ENCODE measurements at places on chromosomes 3 and 15.
A peak's percentile ranks its signal among the peaks of the same experiment; 100 is the strongest.

GRCh38 chr3:52455283-52456168 lies at the start of gene NISCH:
NISCH (plus strand) TSS chr3:52455604; CDS start chr3:52455642, 38 bp downstream.
- peak; percentile 81 for DNase-seq

GRCh38 chr3:45064512-45065372 lies 38.6 kb downstream of the CLEC3B start:
- no peak for DNase-seq

DNA sequence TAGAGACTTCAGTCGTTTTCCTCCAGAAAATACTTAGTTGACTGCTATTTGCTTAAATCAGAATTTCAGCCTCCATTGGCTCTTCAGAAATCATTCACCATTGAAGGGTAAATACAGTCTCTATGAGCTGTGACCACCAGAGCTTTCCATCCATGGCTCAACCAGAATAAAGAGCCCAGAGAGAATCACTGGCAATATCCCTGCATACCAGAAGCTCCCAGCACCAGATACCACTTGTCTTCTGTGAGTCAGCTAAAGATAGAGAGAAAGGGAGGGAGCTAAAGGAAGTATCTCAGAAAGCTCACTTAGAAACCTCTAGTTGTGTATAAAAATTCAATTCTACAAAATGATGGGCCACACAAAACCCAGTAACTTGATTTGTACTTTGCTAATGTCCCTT lies 115.2 kb upstream of the TMCO5A start:
- DNase-seq, result peak; percentile 4

DNA sequence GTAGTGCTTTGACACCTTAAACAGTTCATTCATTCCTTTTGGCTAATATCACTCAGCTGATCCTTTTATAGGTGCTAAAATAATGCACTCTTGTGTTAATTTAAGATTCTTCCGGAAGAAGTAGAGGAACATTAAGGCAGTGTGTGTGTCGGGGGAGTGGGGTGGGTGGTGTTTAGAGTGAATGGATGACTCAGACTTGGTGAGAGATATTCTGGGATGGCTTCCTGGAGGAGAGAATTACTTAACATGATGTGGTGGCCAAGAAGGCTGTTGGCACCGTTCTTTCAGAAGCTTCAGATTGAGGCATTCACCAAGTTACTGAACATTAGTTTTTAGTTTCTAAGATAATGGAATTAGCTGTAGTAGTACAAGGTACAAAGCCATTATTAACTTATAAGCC lies 125.6 kb upstream of the ROPN1 start:
- peak; percentile 36 for DNase-seq

GRCh38 chr3:115671761-115672455 lies 48.6 kb downstream of the GAP43 start:
- no peak for DNase-seq

- peak; percentile 15 for DNase-seq
Observed at GRCh38 chr3:123832692-123833397, 51.3 kb downstream of the MYLK start.

DNA sequence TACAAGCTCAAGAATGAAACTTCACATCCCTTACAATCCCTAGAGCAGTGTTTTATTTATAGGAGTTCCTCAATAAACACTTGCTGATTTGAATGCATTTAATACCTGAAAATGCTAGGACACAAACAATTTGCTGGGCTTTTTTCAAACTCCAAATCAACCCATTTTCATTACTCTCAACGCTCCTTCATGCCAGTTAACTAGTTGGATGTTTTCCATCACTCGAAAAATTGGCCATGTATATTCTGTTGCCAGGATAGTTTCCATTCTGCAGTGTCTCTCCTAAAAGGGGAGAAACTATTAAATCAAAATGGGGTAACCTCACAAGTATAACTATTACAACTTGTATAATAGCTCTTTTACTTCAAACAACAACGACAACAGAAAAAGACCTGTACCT lies 1.2 kb downstream of the GBE1 start:
- DNase-seq, result no peak

DNA sequence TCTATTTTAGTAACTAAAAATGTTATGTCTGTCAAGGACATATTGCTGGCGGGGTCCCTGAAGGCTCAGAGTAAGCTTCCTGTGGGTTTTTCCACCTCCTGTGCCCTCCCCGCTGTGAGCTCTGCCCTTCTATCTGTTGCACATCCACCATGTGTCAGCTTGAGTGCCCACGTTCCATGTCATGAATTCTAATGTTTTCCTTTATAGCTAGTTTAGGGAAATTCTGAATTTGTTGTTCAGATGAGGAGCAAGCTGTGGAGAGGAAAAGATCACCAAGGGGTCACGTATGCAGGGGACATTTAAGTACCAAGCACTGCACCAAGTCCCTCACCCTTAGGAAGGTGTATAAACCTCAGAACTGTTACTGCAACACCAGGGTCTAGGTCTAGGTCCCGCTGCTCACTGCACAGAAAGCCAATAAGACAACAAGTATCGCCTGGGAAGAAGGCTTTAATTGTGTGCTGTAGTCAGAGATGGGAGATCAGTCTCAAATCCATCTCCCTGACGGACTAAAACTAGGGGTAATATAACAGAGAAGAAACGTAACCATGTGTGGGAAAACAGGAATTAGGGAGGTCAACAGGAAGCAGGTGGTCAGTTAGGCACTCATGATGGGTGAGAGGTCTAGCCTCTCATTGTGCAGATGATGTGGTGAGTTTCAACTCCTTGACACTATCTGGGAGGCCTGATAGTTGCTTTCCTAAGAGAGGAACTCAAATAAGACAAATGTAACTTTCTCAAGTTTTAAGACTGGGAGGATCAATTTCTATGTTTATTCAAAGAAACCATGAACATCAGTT lies 9.7 kb downstream of the GP9 start:
- DNase-seq, result no peak

- DNase-seq, result no peak
Observed at GRCh38 chr3:172707967-172708366, 2.9 kb downstream of the NCEH1 start.

DNA sequence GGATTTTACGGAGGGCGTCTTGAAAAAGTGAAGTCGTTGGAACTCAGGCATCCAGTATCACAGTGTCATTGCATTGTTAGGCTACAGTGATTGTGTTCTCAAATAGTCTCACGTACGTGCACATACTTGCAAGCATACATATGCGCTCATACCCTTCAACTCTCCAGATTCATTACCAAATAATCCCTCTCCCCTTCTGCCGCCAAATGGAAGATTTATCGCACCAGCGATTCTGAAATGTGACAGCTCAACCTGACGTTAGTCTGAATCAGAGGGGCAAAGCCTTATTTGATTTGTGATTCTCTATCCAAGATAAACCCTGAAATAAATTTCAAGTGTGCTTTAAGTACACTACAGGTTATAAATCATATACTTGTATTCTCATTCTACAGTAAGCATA lies 119.4 kb downstream of the GADL1 start:
- no peak for DNase-seq

- DNase-seq, result no peak
Observed at GRCh38 chr3:149153402-149153801, 24.0 kb downstream of the HPS3 start.

DNA sequence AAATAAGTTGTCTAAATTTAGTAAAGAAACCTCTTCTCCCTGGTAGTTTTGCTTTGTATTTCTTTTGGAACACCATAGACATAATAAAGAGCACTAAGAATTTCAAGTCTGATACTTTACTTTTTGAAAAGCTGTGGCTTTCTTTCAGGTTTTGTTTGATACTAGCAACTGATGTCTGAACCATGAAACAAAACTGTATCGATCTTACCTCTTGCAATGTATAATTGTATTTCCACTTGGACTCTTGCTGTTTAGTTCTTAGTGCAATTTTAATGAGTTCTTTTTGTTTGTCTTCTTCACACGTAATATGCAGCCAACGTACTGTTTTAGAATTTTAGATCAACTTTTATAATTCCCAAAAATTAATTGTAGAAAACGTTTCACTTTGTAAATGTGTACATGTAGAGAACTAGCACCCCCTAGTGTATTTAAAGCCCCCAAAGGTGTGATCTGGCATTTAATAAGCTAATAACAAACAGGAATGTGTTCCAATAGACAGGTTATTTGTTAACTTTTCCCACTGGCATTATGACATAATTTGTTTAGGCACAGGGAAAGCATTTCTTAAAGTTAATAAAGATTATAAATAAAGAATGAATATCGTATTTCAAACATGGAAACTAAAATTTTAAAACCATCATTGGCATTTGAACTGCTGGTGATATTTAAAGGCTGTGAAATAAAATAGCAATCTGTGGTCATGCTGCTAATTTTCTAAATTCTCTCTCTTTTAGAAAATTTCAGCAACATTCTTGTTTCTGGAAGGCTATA lies 289.1 kb upstream of the DNAJC19 start:
- no peak for DNase-seq

- DNase-seq, result peak; percentile 28
Observed at GRCh38 chr15:60520825-60521368, 42.0 kb upstream of the ICE2 start.

DNA sequence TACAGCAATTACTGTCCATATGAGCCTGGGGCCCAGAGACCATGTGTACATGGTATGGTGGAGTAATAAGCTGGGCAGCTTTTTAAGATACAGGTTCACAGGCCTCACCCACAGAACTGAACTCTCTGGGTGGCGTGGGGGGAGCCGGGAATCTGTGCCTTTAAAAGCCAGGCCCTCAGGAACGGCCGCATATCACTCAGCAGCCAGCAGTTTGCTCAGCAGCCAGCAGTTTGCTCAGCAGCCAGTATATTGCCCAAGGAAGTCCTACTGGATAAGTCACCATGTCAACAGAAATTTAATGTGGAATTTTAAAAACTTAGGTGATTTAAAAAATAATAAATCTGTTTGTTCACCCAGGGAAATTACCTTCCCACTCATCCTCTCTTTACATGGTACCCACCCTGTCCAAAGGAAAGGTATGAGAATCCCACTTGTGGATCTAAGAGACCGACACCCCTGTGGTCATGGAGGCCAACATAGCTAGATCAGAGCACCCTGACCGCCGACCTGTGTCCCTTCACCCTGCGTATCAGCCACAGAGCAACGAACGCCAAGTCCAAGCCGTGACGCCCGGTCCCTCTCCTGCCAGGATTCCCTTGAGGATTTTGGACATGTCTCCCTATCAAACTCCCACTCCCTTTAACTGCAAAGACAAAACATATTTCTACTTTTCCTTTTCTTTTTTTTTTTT lies 95.7 kb upstream of the CHRM5 start:
- DNase-seq, result no peak

DNA sequence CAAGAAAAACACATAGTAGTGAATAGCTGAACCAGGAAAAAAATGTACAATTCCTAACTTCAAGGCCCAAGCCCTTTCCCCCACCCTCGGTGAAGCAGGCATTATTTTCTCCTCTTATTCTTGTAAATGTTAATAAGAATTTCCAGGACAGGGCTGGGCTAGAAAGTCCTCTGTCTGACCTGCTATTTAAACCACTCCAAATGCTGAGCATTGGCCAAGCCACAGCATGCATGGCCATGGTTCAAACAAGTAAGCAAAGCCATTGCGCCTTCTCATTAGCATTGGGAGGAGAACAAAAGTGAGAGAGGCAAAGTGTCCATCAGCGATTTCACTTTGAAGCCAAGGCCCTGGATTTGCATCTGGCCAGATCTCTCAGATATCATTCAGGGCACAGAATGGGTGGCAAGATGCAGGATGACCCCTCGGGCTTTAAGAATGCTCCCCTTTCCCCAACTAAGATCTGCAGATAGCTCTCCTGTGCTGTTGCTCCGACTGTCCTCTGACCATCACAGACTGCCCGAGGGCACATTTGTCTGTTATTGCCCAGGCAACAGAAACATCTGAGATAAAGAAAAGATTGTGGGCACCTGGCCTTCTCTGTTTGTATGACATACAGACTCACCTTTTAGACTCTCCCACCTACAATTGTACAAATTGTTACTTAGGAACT lies 46.3 kb downstream of the CEMIP start:
- no peak for DNase-seq

- DNase-seq, result no peak
Observed at GRCh38 chr3:69675786-69676530, 63.3 kb upstream of the MITF start.

DNA sequence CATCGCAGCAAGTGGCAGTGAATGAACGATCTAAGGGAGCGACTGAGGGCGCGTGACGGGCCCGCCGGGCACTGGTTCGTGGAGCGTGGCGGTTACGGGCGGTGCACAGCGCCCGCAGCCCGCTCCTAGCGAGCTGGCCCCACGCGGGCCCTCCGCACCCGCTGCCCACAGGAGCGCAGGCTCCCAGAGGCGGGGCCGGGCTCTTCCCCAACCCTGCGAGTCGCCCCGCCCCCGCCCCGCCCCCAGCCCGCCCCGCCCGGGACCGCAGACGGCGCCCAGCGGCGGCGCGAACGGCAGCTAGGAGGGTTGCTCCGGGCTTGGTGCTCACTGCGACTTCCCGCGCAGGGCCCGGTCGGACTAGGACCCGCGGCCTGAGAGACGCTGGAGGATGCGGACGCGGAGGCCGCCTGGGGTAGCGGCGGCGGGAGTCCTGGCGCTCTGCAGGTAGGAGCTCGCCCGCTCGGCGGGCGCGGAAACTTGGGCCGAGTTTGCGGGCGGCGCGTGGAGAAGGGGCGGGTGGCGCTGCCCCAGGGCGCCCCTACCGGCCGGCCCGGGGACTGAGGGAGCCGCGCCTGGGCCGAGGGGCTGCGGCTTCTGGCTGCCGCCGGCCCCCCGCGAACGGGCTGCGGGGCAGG lies at the start of gene C15orf39:
Gene C15orf39, plus strand, starts transcription at position 267 of the 635 bp plus-strand sequence. CDS start 4,167 bp downstream, outside the sequence.
- peak; percentile 68 for DNase-seq

DNA sequence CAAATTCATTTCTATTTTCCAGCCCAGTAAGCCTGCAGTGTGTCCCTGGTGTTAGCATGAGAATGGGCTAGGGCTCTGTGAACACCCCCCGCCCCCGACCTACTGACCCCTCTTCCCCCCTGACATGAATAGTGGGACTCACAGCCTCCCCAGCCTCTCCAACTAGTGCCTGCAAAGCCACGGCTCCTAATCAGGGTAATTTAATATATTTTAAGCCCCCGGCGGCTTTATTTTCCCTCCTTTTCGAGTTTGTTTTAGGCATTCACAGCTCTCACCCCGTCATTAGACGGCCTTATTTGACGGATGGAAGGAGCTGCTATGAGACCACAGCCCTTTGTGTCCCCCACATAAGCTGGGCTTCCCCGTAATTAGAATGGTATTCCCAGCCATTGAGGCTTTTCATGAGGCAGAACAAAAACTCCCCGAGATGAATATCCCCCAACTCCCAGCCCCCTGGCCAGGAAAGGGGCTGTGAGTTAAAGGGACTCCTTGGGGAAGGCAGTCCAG lies 78.3 kb upstream of the POLG start:
- DNase-seq, result no peak

GRCh38 chr3:108462899-108463298 lies 47.5 kb downstream of the MYH15 start:
- no peak for DNase-seq

DNA sequence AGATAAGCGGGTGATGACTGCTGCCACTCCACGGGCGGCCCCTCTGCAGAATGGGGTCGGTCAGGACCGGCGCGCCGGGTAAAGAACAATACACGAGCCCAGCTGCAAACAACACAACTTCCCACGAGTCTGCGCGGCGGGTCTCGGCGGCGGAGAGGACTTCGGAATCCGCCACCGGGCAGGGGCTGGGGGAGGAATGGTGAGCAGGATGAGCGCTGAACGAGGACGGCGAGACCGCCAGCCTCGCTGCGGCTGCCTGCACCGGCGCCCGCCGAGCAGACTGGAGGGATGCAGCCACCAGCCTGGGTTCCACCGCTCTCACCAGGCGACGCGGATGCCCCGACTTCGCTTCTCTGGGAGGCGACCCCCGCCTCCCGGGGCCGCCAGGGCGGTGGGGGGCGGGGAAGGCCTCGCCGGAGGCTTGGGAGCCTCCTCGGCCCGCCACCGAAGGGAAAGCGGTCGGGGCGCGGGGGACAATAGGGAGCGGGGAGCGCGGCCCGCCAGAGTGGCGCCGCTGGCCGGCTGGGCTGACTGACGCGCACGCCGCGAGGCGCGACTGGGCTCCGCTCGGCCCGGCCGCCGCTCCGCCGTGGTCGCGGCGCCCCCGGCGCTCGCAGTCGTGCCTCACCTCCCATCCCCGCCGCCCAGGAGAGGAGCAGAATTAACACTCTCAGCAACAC lies 515 bp downstream of the ADAM10 start:
- no peak for DNase-seq

Measured in kidney glomerular epithelial cell (primary cell).